ENCODE measurements at places on chromosomes 11 and 22.

- no peak for DNase-seq
Measured at GRCh38 chr11:113260096-113260425, 54.3 kb upstream of the TTC12 start.

- no peak for DNase-seq
Measured at GRCh38 chr11:64834723-64835615, 9.5 kb downstream of the CDC42BPG start.

GRCh38 chr11:130323452-130324450 is 9.0 kb upstream of the ZBTB44 start:
- DNase-seq = no peak

- no peak for DNase-seq
Measured at GRCh38 chr22:24001314-24001713, 3.9 kb downstream of the GSTT4 start.

DNA sequence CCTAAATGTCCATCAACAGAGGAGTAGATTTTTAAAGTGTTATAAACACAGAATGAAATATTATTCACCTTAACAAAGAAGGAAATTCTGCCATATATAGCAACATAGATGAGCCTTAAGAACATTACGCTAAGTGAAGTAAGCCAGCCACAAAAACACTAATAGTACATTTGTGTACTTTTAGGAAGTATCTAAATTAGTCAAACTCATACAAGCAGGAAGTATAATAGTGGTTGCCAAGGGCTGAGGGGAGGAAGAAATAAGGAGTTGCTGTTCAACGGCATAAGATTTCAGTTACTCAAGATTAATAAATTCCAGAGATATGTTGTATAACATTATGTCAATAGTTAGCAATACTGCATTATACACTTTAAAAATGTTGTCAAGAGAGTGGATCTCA is 181.7 kb upstream of the ZC3H12C start:
- no peak for DNase-seq

GRCh38 chr22:26635117-26635516 is 13.4 kb downstream of the CRYBA4 start:
- no peak for DNase-seq

DNA sequence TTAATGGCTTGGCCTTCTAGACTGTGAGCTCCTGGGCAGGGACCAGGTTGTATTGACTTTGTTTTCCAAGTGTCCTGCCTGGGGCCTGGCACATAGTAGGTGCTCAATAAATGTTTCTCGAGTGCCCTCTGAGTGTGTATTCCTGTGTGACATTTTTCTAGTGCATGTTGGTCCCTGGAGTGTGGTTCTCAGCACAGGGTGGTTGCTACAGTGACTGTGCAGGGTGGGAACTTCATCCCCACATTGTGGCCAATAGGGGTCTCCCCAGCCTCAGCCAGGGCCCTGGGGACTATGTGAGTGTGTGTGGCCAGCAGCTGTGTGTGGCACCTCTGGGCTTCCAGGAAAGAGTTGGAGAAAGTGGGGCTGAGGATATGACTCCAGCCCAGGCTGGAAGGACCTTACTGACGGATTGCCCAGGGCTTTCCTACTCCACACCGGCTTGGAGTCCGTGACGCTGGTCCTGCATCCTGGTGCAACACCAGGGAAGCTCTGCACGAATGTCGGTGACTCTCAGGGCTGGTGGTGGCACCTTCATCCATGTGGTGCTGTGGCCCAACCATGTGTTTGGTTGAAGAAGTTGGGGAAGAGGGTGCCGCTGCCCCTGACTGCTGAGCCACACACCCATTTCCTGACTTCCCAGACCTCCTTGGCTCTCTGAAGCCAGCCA is 9.0 kb upstream of the MARK2 start:
- no peak for DNase-seq

DNA sequence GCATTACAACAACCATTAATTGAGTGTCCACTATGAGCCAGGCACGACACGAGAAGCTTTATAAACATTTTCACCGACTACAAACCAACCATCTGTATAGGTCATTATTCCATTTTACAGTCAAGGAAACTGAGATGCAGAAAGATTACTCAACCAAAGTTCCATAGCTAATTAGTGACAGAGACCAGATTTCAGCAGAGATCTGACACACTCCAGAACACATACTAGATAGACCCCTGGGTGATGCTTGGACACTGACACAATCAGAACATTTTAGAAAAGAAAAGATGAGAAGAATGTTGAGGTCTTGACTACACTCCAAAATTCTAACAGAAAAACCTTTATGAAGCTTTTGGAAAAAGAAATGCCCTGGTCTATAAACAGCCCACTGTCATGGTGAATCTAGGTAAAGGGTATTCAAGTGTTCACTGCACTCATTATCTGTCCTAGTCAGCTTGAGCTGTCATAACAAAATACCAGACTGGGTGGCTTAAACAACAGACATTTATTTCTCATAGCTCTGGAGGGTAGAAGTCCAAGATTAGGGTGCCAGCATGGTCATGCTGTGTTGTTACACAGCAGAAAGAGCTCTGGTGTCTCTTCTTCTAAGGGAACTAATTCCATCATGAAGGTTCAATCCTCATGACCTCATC is 89.0 kb downstream of the RELT start:
- no peak for DNase-seq

GRCh38 chr11:40080434-40080833 is 1379.0 kb downstream of the LRRC4C start:
- DNase-seq = no peak

DNA sequence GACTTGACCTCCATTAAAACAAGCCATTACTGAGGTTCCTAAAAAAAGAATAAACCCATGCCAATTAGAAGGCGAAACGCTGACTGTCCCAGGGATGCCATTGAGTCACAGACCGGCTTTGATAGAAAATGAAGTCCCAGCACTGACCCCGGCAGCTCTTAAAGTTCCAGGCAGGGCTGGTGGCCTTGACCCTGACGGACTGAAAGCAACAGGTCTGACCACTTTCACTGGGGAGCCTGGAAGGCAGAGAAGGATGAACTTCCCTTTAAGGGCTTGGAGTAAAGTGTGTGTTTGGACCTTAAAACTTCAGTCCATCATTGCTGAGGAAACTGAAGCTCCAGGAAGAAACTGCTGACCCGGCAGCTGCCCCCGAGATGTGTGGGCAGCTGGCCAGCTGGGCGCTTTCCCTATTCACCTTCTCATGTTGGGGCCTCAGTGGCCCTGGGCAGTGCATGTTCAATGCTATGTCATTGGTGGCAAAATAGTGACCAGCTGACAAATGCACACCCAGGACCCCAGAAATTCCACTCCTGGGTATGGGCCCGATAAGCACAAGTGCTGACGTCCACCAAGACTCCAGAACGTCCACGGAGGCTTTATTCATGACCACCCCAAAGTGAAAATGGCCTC is 18.9 kb upstream of the EFCAB6 start:
- no peak for DNase-seq

GRCh38 chr22:44204739-44205515 is 24.2 kb downstream of the PARVG start:
- no peak for DNase-seq

GRCh38 chr22:41683616-41684015 is 5.1 kb downstream of the SNU13 start:
- DNase-seq = no peak

- no peak for DNase-seq
Measured at GRCh38 chr11:116272181-116272789, 500.5 kb downstream of the BUD13 start.

DNA sequence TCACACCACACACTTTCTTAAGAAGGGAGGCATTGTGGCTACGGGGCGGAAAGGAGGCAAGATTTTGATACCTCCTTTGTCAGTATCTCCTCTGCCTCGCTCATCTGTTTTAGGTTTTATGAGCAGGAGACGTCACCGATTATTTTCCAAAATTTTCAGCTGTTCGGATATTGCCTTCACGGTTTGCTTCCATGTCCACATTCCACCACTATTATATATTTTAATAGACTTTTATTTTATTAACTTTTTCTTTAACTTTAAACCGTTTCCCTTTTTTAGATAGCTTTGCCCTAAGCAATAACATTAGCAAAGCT is 33.7 kb upstream of the CREB3L1 start:
- DNase-seq = no peak

- no peak for DNase-seq
Measured at GRCh38 chr11:88305430-88305829, 32.1 kb downstream of the CTSC start.

GRCh38 chr22:17569971-17570511 is 6.7 kb downstream of the SLC25A18 start:
- DNase-seq = peak; percentile 25

GRCh38 chr11:79366218-79366617 is 74.6 kb downstream of the TENM4 start:
- DNase-seq = no peak

DNA sequence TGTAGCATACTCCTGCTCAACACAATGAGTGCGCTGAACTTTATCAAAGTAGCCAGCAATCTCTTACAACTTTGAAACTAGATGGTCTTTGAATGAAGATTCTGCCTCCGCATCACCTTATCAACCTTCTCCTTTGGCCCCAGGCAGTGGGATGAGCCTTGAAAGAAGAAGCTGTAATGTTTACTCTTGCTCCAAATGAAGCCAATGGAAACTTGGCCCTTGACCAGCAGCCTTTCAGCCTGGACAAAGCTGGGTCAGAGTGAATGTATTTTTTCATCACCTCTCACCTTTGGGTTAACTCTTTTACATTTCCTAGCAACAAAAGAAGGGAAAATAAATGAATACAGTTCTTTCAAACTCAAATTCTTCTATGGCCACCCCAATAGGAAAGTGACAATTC is 359.1 kb downstream of the KCNA4 start:
- DNase-seq = no peak

DNA sequence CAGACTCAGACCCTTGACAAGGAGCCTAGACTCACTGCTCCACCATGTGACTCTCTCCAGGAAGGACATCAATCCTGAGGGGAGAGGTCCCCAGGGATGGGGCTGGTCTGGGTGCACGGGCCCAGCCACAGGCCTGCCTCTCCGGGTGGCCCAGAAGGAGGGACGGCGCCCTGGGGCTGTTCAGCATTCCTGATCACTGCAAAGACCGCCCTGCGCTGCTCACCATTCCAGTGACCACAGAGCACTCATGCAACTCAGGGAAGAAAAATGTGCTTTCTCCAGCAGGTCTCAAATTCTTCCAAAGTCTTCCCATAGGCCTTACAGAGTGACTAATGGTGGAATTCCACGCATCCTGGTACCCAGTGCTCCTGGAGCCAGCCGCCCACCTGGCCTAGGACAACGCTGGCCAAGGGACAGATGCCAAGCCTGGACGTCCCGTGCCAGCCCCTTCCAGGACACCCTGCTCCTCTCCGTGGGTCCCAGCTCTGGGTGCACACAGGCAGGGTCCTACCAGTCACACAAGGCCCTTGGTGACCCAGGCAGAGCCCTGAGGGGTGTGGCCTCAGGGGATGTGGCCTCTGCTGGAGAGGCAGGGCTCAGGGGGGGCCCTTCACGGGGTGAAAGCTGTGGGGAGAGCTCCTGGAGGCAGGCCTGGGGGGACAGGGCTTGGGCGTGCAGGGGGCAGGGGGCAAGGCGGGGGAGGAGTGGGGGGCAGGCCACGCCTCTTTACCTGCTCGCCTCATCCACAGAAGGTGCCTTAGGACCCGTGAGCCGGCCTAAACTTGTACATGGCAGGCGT is 178.8 kb downstream of the IGLL1 start:
- DNase-seq = no peak

DNA sequence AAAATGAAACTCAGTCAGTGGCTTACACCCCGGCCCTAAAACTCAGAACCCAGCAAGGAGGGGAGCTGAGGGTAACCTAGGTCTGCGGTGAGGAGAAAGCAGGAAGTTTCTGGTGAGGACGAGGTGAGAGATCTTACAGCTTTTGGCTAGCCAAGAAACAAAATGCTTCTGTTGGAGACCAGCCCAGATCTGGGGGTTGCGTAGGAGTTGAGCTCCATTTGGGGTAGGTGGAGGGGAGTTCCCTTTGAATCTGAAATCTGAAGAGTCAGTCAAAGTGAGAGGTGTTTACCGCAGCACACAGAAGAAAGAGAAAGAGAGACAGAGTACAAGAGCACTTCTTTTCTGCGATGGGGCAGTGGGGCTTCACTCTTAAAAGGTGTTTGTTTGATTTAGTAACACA is 29.6 kb downstream of the EHF start:
- DNase-seq = peak; percentile 91

GRCh38 chr11:128067780-128068179 is 519.6 kb downstream of the ETS1 start:
- DNase-seq = no peak

DNA sequence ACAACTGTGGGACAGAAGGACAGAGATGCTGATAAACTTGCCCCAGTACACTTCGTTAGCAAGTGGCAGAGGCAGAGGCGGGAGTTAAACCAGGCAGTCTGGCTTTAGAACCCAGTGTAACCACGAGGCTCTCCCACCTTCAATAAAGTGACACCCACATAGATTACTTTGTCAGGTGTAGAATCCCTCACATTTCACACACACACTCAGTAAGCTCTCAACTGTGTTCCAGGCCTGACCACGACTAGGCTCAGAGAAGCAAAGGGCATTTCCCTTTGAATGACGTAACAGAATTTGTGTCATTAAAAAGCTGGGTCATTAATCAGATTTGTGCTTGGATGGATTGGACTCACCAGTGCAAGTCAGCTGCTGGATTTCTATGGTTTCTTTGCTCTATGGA is 118.3 kb upstream of the RCN1 start:
- no peak for DNase-seq

DNA sequence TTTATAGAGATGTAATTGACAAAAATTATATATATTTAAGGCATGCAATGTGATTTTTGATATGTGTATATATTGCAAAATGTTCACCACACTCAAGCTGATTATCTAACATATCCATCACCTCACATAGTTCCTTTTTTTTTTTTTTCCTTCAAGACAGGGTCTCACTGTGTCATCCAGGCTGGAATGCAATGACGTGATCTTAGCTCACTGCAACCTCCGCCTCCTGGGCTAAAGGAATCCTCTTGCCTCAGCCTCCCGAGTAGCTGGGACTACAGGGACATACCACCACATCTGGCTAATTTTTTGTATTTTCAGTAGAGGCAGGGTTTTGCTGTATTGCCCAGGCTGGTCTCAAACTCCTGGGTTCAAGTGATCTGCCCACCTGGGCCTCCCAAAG is 65.1 kb upstream of the SLC35C1 start:
- no peak for DNase-seq

GRCh38 chr11:17855531-17856290 is 121.1 kb downstream of the KCNC1 start:
- DNase-seq = no peak

DNA sequence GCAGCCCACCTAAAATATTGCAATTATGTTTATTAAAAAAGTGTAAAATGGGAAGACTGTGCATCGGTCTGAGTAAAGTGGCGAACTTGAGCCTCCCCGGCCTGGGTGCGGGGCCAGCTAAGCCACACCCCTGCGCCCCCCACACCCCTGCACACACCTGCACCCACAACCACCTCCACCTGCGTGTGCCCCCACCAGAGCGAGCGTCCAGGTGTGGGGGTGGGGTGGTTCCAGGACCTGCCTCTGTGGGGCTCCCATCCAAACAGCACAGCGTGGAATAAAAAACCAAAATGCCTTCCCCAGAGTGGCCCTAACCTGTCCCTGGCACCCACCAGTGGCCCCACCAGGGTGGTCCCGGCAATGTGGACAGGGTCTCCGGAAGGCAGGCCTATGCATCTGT is 30.1 kb upstream of the CARS1 start:
- DNase-seq = no peak

Measured in activated CD4-positive, alpha-beta T cell treated with anti-CD3 and anti-CD28 coated beads, Interleukin-2, Interleukin-4, amounts not matched to agents 100 ng/mL and 50 ng/mL, durations not matched to agents 16 hours and 8 hours (primary cell).